ENCODE measurements at places on chromosomes 3 and 15.

- DNase-seq, result no peak
These were observed 14.0 kb downstream of the IGDCC3 start for GRCh38 chr15:65363766-65364165.

DNA sequence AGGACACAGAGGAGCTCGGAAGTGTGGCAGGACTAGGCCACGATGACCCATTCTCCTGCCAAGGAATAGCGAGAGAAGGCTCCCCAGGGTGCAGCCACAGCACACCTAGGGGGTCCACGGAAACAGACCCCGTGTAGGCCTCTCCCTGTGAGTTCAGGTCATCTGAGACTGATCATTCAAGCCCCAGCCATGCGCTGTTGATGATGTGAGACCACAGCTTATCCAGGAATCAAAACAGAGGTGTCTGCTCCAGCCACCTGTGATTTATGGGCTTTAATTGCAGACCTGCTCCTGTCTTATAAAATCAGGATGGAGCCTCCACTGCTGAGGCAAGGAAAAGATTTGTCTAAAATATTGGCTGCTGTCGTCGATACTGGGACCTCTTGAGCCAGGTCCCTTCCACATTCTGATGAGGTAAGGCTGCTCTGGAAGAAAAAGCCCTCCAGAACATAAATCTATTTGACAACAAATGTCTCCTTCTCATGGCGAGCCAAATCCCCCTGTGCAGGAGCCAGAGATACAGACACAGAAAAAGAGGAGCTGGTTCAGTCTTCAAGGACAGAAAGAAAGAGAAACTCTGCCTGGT lies 186.7 kb downstream of the TJP1 start:
- no peak for DNase-seq

DNA sequence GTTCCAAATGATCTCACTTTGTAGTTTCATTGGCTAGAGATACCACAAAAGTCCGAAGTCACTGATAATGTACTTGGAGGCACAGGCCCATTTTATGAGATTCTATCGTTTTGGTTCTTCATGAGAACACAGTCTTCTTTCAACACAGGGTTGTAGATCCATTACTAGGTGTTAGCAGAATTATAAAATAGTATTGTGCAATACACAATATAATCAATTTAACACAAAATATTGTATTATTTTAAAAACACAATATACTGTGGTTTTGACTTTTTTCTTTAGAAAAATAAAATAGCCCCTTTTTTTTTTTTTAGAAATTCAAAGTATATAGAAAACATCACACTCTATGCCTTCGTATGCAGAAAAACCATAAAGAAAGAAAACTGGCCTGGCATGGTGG lies 138.6 kb upstream of the TSC22D2 start:
- DNase-seq, result no peak

GRCh38 chr3:135324301-135324700 lies 529.2 kb downstream of the EPHB1 start:
- DNase-seq, result no peak

DNA sequence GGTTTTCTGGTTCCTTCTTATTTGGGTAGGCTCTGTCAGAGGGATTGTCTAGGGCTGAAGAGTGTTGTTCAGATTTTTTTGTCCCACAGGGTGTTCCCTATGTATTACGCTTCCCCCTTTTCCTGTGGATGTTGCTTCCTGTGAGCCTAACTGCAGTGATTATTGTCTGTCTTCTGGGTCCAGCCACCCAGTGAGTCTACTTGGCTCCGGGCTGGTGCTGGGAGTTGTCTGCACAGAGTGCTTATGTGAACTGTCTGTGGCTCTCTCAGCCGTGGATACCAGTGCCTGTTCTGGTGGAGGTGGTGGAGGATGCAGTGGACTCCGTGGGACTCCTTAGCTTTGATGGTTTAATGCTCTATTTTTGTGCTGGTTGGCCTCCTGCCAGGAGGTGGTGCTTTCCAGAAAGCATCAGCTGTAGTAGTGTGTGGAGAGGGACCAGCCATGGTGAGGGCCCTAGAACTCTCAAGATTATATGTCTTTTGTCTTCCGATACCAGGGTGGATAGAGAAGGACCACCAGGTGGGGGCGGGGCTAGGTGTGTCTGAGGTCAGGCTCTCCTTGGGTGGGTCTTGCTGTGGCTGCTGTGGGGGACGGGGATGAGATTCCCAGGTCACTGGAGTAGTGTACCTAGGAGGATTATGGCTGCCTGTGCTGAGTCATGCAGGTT lies 53.8 kb downstream of the CCDC66 start:
- DNase-seq, result no peak

DNA sequence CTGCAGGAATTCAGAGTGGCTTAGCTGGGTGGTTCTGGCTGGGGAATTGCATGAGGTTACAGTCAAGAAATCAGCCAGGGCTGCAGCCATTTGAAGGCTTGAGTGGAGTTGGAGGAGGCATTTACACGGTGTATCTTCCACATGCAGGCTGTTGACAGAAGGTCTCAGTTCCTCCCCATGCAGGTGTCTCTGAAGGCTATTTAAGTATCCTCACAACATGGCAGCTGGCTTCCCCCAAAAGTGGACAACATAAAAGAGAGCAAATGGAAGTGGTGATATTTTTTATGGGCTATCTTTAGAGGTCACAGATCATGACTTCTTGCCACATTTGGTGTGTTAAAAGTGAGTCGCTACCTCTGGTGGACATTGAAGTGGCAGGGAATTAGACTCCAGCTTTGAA lies 60.1 kb upstream of the SPRED1 start:
- no peak for DNase-seq

DNA sequence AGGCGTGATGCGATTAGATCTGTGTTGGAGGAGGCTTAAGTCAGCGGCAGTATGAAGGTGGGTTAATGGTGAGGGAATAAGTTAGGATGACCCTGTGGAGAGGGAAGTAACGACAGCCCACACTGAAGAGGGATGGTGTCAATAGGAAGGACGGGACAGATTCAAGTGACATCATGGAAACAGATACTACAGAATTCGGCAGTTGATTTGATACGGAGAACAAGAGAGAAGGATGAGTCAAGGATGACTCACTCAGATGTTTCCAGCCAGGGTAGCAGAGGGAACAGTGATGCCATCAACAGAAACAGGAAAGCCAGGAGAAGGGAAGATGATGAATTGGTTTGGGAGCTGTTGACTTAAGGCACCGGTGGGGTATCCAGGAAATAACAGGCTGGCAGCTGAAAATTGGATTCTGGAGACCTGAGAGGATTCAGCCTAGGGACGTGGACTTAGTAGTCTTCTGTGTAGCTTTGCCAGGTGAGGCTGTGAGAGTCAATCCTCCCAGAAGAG lies 38.0 kb downstream of the SHC4 start:
- DNase-seq, result no peak

GRCh38 chr3:193754719-193755118 lies 161.7 kb downstream of the OPA1 start:
- DNase-seq, result no peak
